ENCODE measurements at places on chromosomes 2 and 18. TPM values are rescaled to one million over a fixed set of nuclear protein-coding genes. Genes with fewer than 3 reads are reported as not detected.

CCBE1 gene
- total RNA-seq = 0.09 TPM

TMEFF2 gene
- not detected for total RNA-seq

PLB1 gene
- 0.43 TPM for total RNA-seq

MBD5 gene
- total RNA-seq = 4.3 TPM

SPOPL gene
- 17.2 TPM for total RNA-seq

ALPP gene
- not detected for total RNA-seq

FRZB gene
- 0.43 TPM for total RNA-seq

Data from dermis lymphatic vessel endothelial cell (primary cell).